Sciatic nerve (tissue), 2 donors: ENCODE measurements at places on chromosomes 7 and 10.

- DNase-seq: no peak
Observed at GRCh38 chr10:130040817-130041330, 69.8 kb downstream of the C10orf143 start.

- DNase-seq: no peak
Observed at GRCh38 chr10:14185316-14186045, 145.2 kb downstream of the FRMD4A start.

DNA sequence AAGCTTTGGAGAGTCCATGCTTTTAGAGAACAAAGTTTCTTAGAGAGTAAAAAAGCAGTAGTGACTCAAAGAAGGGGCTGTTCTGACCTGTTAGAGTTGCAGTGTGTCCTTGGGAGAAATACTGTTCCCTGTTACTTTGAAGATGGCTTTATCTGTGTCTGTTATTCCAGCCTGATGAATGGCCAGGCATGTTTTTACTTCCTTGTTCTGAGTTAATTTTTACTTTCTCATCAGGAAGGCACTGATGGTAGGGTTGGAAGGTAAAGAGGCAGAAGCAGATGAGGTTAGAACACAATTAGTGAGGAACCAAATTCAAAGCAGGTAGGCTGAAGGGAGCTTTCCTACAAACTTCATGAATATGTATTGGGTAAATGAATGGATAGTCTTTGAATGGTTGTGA, 138.5 kb upstream of the PRKCQ start:
- DNase-seq: no peak

GRCh38 chr10:71257319-71257997, 45.1 kb downstream of the UNC5B start:
- DNase-seq: no peak

- no peak for DNase-seq
Observed at GRCh38 chr10:36236931-36237330, 594.8 kb upstream of the FZD8 start.

- no peak for DNase-seq
Observed at GRCh38 chr10:5479481-5480161, 19.7 kb downstream of the CALML5 start.

DNA sequence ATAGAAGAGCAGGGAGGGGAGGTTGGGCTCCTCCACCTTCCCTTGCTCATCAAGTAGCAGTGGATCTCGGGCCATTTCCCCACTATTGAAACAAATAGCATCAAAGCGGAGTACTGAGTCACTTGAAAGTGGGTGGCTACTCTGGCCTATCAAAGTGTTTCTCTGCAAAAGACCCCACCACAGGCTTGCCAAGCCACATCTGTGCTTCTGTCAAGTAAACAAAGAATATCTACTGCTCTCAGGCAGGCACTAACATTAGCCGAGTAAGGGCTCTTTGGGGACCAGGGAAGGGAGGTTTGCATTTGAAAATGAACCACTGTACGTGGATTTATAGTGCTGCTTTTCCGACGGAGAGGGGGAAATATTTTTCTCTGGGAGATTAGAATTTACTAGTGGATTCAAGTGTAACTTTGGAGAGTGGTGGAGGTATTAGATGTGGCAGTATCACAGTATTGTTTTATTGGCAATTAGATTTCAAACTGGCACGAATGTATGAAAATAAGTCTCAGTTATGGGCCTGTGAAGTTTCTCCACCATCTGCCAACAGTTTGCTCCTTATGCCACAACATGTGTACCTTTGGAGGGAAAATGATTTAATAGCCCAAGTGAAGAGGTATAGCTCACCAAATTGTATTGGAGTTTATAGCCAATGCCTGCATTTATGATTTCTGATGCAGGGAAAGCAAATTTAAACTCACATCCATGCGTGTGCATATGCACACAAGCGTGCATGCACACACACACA, 97.5 kb downstream of the RPS24 start:
- DNase-seq: no peak

DNA sequence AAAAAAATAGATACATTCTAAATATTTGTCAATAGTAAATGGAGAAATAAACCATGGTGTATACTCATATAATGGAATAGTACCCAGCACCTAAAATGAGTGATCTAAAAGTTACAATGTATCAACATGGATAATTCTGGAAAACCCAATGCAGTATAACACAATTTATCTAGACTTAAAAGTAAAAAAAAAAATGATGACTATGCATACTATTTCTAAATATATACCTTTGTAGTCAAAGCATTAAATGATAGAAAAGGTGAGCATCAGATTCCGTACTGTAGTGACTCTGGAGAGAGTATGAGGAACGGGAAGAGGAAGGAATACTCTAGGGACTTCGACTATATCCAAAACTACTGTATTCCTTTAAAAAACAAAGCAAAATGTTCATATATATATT, 115.2 kb upstream of the CDCA7L start:
- DNase-seq: no peak

DNA sequence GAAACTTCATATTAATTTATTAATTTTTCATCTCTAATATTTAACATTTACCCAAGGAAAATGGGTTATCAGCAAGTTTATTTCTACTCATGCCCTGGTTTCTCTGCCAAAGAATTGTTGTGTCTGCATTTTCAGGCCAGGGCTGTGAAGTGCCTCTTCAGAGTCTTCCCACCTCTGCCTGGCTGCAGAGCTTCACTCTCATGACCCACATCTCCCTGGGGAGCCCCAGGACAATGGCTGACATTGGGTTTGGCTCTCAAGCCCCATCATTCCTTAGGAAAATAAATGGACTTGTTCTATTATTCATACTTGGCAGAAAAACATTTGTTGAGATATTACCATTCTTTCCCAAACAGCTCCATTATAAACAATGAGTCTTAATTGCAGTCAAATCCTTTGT, 30.3 kb downstream of the CACNA2D1 start:
- DNase-seq: no peak

DNA sequence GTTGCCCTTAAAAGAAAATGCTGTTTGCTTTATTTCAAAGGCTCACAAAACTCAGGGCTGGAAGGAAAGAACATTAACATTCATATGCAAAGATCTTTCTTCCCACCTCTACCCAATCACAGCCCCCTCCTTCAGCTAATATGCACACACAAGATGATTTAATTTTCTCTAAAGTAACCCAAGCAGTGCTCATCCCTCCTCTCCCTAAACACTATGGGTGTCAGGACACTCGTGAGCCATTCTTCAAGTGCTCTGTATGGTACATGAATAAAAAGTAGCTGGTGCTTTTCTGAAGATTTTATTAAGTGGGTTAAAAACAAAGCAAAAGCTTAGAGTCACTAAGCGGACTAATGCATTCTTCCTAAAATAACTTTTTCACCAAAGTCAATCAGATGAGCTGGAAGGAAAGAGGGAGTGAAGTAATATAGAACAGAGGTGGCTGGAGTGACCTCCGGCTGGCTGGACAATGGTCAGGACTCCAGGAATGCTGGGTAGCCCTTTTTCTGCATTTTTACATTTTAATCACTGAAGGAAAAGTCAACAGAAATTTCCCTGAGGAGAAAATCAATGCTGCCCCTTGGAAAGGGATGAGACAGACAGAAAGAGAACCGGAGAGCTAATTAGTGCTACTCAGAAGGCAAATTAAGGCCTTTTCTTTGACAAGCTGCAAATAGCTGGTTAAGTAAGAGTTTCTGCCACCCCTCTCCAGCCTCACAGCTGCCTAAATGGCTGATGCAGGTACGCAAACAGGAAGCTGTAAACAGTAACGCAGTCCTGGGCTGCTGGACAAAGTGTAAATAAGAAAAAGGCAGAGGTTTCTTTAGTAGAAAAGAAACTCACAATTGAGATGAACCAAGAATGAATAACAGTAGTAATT, 6.6 kb downstream of the DGKI start:
- DNase-seq: no peak

GRCh38 chr7:16345979-16346958, 75.1 kb downstream of the CRPPA start:
- no peak for DNase-seq

DNA sequence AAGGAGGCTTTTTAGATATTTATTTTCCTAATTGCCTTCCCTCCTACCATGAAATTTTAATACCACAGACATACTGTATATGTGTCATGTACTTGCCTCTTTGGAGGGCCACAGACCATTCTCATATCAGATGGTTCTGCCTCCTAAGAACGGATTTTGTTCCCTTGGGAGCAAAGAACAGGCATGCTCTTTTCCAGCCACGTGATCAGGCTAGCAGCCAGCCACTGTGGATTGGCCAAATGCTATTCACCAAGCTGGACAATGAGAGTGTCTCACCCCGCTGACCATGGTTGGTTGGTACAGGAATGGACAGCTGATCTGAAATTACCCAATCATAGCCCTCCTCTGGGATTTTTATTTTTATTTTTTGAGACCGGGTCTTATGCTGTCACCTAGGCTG, 21.5 kb upstream of the CRHR2 start:
- no peak for DNase-seq

- DNase-seq: no peak
Observed at GRCh38 chr10:2620827-2621521, 446.4 kb upstream of the PFKP start.

DNA sequence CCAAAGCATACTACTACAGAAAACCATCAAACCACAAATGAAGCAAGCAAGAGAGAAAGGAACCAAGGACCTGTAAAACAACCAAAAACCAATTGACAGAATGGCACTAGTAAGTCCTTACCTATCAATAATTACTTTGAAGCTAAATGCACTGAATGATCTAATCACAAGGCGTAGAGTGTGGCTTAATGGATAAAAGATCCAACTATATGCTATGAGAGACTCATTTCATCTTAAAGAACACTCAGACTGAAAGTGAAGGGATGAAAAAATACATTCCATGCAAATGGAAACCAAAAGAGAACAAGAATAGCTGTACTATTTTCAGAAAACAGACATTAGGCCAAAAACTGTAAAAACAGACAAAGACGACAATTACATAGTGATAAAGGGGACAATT, 70.7 kb downstream of the CRPPA start:
- no peak for DNase-seq

DNA sequence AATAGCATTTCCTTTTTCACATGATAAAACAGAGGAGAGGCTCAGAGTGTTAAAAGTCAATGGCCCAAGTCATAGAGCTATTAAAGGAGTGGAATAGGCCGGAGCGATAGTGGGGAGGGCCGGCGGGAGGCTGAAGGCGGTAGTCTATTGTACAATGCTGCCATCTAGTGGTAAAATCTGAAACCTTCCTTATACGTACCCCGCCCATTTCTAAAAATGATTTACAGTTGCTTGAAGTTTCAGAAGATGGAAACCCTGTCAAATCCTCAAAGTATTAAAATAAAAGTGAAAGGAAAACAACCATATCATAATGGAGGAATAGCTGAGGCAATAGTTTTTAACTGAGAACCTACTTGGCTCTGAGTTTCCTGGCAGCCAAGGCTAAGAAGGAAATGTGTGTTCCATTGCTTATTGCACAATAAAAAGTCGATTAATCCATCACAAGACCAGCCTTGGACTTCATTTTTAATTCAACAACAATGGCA, 209.1 kb downstream of the CCSER2 start:
- no peak for DNase-seq

- DNase-seq: no peak
Observed at GRCh38 chr10:71580415-71580814, 139.2 kb downstream of the C10orf105 start.

DNA sequence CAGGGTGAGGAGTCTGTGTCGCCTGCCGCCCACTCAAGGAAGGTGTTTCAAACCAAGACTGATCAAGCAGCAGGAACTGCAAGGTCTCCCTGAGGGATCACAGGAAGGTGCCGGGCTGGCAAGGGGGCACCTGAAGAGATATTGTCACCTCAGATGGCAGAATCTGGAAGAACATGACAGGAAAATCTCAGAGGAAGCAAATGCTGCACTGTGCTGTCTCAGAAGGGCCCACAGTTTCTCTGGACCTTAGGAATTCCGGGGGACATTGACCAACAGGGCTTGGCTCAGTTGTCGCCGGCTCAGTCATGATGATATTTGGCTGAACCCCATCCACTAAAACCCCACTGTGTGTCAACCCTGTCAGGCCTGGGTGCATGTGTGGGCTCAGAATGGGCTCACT, 31.9 kb upstream of the GPR26 start:
- no peak for DNase-seq

DNA sequence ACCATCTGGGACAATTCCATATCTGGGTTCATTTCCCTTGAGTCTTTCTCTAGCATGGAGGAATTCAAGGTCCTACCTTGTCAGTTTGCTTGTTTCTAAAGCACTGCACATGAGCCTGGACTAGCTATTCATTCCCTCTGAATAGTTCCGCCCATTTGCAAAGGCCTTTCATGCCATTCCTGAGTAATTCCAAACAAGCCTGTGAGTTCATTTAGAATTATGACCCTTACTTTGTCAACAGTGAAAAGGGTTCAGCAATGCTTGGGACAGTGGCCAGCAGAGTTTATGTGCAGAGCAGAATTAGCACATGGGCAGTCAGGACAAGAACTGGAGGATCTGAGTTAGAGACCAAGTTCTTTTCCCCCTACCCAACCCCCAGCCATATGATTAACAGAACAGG, 27.9 kb upstream of the CRTAC1 start:
- no peak for DNase-seq

DNA sequence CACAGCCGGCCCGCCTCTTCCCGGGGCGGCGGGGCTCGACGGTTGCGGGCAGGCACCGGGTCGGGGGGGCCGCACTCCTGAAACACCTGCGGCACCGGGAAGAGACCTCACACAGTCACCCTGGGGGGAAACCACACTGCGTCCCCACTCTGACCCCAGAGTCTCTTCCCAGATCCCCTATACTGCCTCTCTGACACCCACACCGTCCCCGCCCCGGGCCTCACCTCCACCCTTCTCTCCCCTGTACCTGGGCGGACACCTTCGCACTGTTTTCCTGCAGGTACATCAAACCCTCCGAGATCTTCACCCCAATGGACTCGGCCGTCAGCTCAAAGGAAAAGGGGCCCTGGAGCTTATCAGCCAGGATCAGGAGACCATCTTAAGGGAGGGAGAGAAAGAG, 3.4 kb upstream of the GAL3ST4 start:
- DNase-seq: no peak

GRCh38 chr7:41162612-41163011, 540.3 kb downstream of the INHBA start:
- DNase-seq: no peak

- DNase-seq: no peak
Observed at GRCh38 chr10:3452683-3453361, 280.2 kb upstream of the PITRM1 start.

- peak; percentile 61 for DNase-seq
Observed at GRCh38 chr7:132655131-132655727, 79.0 kb upstream of the PLXNA4 start.

GRCh38 chr10:88178758-88179157, 315.3 kb downstream of the PTEN start:
- no peak for DNase-seq
